ENCODE measurements at places on chromosomes 12 and 14.

- DNase-seq, result no peak
These were observed 33.8 kb downstream of the MMAB start for GRCh38 chr12:109539508-109539907.

DNA sequence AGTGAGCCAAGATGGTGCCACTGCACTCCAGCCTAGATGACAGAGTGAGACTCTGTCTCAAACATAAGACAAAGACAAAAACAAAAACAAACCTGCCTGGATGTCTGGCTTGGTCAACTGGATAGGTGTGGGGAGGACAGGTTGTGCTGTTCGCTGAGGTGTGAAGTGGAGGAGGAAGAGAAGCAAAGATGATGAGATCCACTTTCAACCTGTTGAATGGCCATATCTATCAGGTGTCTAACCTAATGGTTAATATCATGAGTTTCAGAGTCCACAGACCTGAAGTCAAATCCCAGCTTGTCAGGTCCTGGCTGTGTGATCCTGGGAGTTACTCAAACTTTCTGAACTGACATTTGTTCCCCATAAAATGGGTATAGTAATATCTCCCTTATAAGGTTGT is 9.7 kb upstream of the CCDC177 start:
- no peak for DNase-seq

DNA sequence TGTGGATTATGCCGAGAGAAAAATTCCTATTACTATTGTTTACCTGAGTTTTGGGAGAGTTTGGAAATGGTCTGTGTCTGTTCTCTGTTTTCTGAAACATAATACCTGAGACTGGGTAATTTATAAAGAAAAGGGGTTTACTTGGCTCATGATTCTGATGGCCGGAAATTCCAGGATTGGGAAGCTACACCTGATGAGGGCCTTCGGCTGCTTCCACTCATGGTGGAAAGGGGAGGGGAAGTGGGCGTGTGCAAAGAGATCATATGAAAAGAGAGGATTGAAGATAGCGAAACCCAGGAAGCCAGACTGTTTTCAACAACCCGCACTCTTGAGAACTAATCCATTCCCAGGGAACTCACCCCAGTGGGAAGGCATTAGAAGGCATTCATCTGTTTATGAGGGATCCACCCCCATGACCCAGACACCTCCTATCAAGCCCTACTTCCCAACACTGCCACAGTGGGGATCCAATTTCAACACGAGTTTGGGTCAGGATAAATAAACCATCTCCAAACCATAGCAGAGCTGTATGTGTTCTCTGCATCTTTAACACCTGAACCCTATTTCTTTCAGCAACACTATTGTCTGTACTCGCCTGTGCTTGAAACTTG is 51.1 kb downstream of the APAF1 start:
- no peak for DNase-seq

DNA sequence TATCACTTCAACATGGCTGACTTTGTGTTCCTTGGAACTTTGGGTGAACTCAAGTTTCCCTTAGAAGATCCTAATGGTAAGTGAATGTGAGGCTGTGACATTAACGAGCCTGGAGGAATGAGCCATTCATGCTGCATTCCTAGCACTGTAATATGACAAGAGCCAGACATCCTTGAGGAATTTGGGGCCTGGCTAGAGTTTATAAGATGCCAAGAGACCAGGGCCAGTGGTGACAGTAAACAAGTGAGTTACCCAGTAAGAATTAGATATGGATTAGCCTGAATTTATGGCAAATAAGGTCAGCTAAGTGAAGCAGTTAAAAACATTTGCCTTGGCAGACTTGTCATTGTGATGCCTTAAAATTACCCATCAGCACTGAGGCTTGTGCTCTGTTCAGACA is 232.4 kb downstream of the AKAP6 start:
- no peak for DNase-seq

DNA sequence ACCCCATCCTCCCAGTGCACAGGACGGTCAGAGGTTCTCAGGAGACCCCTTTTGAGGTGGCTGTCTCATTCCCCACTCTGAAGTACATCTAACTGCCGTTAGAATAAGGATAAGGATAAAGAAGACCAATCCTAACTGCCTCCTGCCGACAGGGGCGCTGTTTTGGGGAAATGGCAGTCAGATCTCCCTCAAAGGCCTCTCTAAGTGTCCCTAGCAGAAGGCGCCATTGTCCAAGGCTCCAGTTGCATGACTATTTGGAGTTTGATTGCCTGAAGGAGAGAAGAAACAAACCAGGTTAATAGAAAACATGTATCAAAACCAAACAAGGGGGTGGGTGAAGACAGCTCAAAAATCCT is 29.1 kb upstream of the KLRB1 start:
- no peak for DNase-seq

- no peak for DNase-seq
These were observed 1.2 kb downstream of the ATF7 start for GRCh38 chr12:53624956-53625355.

- DNase-seq, result no peak
These were observed 637.9 kb downstream of the MED13L start for GRCh38 chr12:115639648-115640012.

DNA sequence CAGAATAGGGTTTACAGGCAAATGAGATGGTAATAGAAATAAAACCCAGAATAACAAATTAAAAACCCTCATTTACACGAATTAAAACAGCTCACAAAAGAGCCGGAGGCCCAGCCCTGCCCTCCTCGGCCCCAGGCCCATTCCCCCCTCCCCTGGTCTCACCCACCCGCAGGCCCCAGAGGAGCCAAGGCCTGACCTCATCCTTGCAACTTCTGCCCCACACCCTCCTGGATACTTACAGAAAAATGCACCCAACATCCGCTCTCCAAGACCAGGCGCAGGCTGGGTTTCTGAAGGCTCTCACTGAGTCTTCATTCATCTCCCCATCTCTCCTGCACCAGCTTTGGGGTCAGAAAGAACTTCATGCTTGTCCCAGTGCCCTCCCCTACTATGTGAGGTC is 16.2 kb upstream of the VSX2 start:
- DNase-seq, result no peak

DNA sequence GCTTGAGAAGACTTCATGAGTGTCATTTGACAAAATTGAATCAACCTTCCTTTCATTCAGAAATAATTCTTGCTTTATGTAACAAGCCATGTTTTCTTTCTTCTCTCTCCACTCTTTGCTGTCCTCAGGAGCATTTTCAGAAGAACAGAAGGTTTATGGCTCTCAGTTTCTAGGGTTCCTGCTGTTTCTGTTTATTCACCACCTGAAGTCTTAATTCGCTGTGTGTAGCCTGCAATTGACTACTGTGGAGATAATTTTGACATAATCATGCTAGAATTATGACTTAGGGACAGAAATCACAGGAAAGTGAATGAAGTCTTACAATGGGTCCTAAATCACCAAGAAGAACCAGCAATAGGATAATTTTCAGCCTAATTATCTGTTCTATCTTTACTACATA is 7.2 kb upstream of the PLEKHG7 start:
- no peak for DNase-seq

- peak; percentile 45 for DNase-seq
These were observed 3.4 kb downstream of the TXNRD1 start for GRCh38 chr12:104218935-104219334.

DNA sequence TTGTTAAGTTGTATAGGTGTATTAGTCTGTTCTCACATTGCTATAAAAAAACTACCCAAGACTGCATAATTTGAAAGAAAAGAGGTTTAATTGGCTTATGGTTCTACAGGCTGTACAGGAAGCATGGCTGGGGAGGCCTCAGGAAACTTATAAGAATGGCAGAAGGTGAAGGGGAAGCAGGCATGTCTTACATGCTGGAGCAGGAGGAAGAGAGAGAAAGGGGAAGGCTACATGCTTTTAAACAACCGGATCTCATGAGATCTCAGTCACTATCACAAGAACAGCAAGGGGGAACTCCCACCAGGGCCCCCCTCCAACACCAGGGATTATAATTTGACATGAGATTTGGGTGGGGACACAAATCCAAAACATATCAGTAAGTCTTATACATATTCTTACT is 60.5 kb upstream of the OR10AD1 start:
- no peak for DNase-seq

DNA sequence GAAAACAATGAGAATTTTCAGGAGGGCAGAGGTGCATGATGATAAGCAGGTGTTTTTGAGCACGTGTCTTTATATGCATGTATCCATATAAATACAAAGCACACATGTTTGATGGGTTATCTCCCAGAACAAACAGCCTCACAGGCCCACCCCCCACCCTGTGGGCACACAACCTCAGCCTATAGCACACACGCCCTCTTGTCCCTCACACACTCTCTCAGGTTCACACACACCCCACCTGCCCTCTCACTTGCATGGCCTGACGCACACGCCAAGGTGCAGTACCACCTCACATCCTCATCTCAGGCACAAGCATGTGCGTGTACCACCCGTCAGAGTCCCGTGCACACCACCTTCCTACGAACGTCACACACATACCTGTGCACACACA is 8.6 kb upstream of the KRT8 start:
- no peak for DNase-seq

GRCh38 chr12:6540181-6540877 is 6.0 kb downstream of the GAPDH start:
- DNase-seq, result peak; percentile 70

GRCh38 chr14:105475269-105476096 is 862 bp downstream of the CRIP2 start:
- DNase-seq, result no peak

DNA sequence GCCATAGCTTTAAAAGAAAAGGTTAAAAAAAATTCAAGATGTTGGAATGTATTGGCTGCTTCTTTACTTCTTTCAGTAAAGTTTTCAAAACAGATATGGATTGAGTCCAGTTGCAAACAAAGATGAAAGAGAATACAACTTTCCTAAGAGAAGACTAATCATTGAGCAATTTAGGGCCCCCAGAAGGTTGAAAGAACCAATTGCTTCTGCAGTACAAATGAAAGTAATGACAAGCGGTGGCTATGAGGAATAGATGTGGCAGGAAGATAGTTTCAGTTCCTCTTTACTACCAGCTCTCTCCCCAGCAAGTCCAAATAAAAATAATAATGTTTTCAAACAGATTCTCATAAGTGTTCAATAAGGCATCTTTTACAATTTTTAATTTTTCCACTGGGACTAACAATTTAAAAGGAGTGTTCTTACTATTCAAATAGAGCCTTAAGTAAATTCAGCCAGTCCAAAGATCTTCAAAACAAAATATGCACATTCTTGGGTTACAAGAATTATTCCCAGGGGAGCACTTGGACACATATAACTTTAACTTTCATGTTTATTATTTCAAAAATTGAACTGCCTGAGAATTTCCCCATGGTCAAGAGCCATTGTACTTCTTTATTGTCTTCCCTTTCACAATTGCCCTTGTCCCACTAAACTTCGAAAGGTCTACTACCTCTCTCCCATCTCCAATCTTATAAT is 62.3 kb upstream of the PPP1R12A start:
- no peak for DNase-seq

- no peak for DNase-seq
These were observed 255.6 kb downstream of the ERC1 start for GRCh38 chr12:1246637-1247036.

GRCh38 chr12:84937415-84937814 is 24.8 kb upstream of the SLC6A15 start:
- DNase-seq, result no peak

- no peak for DNase-seq
These were observed 709.1 kb downstream of the DIO2 start for GRCh38 chr14:79502136-79502750.

- no peak for DNase-seq
These were observed 1.7 kb upstream of the TMPO start for GRCh38 chr12:98513379-98514322.

- DNase-seq, result no peak
These were observed 546.2 kb upstream of the FOXG1 start for GRCh38 chr14:28220391-28220790.

GRCh38 chr14:75709207-75709812 is 48.3 kb downstream of the TTLL5 start:
- peak; percentile 72 for DNase-seq

DNA sequence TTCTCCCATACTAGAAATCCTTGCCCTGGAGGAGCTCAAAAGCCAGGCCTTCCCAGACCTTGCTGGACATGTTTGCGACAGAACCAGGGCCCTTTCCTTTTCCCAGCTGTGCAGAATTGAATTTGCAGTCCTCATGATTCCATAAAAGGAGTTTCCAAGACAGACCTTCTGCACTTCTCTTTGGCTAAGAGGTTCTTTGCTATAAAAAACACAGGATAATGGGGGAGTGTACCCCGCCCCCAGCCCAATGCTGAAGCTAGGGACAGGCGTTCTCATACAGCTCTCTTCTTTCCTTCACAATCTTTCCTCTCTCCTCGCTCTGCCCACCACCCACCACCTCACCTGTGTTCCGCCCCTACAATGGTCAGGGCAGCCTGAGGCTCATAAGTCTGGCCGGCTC is 172.3 kb upstream of the FKBP4 start:
- DNase-seq, result no peak

DNA sequence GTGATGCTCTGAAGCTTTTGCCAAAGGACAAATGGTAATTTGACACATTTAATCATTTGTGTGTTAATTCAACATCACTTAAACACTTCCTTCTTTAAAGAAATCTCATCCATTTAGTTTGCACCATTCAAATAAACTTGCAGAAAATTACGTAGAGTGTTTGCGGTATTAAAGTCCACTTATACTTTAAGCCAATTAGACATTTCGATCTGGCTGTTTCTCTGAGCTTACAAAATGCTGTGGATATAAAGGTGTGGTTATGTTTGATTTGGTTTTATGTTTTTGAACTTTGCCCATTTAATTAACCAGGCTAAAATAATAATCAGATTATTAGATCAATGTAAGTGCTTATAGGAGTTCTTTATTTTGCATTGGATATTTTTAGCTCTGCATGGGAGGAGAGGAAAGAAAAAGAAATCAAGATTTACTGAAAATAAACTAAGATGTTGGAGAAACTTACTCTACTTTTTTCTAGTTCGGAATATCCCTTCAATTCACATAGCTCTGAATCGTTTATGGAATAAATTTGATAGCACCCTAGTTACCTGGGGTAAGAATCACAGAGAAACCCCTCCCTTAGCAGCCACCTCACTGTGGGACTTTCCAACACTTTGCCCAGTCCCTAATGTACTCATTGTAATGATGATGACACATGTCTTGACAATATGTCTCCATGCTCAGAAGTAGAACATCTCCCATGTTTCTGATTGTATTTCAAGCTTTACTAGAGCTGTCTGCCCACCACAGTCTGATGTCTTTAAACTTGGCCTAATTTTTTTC is 268.0 kb downstream of the BTG1 start:
- peak; percentile 36 for DNase-seq

DNA sequence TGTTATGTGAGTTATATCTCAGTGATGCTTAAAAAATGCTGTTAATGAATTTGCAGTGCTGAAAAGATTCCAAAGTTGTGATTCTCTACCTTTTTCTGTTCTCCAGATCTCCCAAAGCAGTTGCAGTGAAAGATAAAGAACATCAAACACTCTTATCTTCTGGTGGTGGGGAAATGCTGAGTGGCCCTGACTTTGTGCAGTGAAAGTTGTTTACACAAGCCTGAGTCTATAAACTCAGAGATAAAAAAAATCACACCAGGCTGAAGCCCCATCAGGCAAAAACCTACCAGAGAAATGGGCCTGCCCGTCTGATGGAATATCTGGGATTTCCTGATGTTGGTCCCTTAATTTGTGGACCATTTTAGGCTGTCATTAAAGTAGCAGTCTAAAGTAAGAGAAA is 46.1 kb downstream of the RASSF3 start:
- no peak for DNase-seq

Data from activated CD4-positive, alpha-beta T cell treated with anti-CD3 and anti-CD28 coated beads, Interleukin-2, Interleukin-6, amounts not matched to agents 100 ng/mL and 50 ng/mL, durations not matched to agents 16 hours and 8 hours (primary cell).